Immature natural killer cell (primary cell): ENCODE measurements at places on chromosomes 2 and 18. TPM values are rescaled to one million over a fixed set of nuclear protein-coding genes. Genes with fewer than 3 reads are reported as not detected.

Gene HOXD13
- polyA plus RNA-seq = not detected

Gene B3GNT7
- polyA plus RNA-seq = 7.8 TPM

Gene SESTD1
- polyA plus RNA-seq = 6.6 TPM

Gene ABCG5
- not detected for polyA plus RNA-seq

Gene CRACDL
- polyA plus RNA-seq = 0.40 TPM

Gene PHOSPHO2
- 2.7 TPM for polyA plus RNA-seq

Gene DSG2
- polyA plus RNA-seq = not detected

Gene ALPP
- not detected for polyA plus RNA-seq

- DNase-seq = no peak
Observed at GRCh38 chr2:230879271-230879882, 14.6 kb downstream of the ITM2C start.

GRCh38 chr2:7191932-7192331, 274.7 kb downstream of the RNF144A start:
- DNase-seq = no peak

DNA sequence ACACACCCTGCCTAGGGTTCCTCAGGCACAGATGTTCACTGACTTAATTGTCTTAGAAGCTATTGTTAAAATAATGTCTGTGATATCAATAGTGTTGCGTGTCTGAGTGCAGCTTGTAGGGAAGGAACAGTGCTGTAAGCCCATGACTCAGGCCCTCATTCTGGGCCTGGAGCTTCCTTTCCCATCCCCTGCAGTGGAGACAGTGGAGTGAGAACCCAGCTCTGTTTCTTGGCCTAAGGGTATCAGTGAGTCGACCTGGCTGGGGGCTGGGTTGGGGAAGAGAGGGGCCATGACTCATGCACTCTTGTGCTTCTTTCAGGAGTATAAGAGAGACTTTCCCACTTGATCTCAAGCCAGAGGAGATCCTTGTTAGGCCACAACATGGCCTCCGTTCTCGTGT, 106.8 kb downstream of the HRH4 start:
- DNase-seq = no peak

DNA sequence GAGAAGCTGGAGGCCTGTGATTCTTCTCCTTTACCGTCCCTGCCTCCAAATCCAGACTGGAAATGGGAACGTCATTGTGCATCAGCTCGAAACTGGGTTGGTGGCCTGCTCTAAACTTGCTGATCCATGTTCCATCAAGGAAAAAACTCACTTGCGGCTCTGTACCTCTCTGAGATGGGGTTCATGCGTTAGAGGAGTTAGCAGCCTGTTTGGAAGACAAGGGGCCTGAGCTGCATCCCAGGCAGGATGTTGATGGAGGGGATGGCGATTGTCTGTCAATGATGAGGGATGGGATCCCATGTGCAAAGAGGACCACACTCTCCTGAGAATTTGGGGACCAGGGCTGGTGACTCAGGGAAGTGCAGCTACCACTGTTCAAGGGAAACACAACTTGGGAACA, 26.0 kb downstream of the TWIST2 start:
- DNase-seq = no peak

GRCh38 chr2:109028277-109028676, 39.3 kb upstream of the EDAR start:
- DNase-seq = no peak

DNA sequence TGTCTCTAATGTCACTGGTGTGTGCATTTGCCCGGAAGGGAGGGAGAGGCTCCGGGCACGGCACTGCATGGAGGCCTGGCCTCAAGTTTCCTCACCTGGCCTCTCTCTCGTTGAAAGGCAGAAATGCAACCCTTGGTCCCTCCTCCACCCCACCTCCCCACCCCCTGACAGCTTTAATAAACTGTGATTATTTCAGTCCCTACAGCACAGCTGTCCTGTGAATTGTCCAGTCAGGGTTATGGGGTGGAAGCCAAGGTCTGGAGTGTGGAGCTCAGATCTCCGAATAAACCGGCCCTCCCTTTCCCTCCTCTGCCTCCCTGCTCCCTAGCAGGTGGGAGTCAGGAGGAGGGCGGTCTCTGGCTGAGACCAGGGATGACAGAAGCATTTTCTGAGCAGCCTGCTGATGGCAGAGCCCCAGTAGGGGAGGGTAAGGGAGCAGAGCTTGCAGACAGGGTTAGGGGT, 199.2 kb upstream of the SMAD2 start:
- DNase-seq = no peak

- DNase-seq = no peak
Observed at GRCh38 chr2:112887964-112888749, 22.8 kb upstream of the IL37 start.

- DNase-seq = no peak
Observed at GRCh38 chr2:108575132-108575966, 41.1 kb downstream of the LIMS1 start.

DNA sequence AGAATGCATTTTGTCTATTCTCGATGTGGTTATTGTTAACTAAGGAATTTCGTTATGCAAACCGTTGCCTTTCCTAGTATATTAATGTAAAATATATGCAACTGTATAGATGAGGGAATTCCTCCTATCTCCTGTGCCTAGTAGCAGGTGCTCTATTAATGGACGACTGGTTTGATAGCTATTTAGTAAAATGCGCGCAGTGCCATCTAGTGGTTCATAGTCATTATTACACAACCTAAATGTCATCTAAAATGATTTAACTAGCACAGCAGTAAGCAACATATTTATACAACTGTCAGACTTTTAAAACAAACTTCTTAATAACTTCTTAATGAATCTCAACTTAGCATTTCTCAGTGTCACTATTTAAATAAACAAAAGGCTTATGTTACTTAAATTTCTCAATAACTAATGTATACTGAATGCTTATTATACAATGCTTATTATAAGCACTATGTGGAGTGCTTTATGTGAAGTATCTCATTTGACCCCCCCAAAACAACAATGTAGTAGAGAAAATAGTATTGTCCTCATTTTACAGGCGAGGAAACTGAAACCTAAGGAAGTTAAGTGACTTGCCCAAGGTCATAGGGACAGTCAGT, 77.9 kb downstream of the DTNA start:
- peak; percentile 37 for DNase-seq

- no peak for DNase-seq
Observed at GRCh38 chr18:66966171-66966570, 362.3 kb upstream of the CDH19 start.

DNA sequence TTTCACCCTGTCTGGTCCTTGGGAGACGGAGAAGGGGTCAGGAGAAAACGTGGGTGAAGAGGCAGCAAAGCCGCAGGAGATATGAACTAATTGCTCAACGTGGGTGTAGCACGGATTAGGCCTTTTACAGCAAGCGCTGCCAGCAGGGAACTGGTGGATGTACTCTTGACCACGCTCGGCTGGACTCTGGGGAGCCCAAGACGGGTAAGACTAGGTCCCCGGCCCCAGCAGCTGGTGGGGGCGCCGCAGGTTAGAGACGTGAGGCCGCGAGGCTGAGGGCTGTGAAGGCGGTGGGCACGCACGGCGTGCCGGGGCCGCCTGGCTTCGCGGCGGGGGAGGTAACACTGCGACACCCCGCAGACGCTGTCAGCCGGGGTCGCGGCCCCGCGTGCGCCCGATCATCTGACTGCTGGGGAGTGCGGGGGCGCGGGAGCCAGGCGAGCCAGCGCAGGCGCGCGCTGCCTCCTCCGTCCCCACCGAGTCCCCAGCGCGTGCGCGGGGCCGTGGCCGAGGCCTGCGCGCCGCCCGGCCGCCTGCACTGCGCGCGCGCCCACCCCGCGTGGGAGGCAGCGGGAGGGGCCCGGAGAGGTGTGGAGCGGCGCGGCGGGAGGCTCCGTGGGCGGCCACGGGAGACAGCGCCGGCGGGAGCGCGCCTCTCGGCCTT, at the start of gene CLIP4:
CLIP4 (plus strand) TSS at position 470 of the 664 bp plus-strand sequence. CDS start 5,974 bp downstream, outside the sequence.
- peak; percentile 85 for DNase-seq

- no peak for DNase-seq
Observed at GRCh38 chr2:216873573-216873972, 13.7 kb upstream of the TNP1 start.

GRCh38 chr2:190216829-190217228, 102.8 kb downstream of the HIBCH start:
- DNase-seq = no peak

DNA sequence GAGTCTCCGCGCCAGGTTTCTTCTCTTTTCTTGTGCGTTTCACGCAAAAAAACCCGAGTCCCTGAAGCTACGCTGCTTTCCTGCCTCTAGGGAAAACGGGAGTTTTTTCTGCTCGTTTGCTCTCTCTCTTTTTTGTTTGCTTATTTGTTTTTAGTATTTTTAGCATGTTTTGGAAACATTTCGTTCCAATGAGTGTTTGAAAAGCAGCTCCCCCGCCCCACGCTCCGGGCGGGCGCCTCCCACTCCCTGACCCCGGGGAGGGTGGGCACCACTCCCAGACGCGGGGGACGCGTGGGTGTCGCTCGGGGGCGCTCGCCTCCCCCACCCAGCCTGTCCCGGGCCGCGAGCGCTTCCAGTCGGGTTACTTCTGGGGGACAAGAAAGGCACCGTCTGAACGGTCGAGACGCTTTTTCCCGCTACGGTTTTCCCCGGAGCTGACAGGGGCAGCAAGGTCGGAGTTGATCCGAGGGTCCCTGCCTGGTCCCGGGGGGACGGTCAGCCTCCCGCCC, 446 bp upstream of the EFHD1 start:
- no peak for DNase-seq

- no peak for DNase-seq
Observed at GRCh38 chr2:20479835-20480234, 33.0 kb downstream of the RHOB start.

DNA sequence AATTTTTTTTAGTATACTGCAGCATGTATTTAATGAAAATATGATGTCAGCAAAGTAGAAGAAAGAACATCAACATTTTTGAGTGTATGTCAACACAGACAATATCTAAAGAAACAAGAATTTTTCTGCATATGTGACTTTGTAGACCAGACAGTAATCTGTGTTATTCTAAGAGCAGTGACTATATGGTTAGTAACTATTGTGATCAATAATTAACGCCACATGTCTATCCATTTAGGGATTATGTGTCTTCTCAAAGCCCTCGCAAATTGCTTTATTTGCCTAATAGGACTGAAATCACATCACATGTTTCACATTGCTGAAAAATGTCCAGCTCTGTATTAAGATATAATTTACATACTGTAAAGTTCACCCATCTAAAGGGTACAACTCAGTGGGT, 107.8 kb downstream of the GFPT1 start:
- DNase-seq = no peak

- no peak for DNase-seq
Observed at GRCh38 chr18:45284851-45285250, 330.4 kb upstream of the SLC14A2 start.
